Stomach (tissue), 19 donors: ENCODE measurements at places on chromosomes 12 and 14. TPM values are rescaled to one million over a fixed set of nuclear protein-coding genes. Genes with fewer than 3 reads are reported as not detected.

Gene SRGAP1
- 13.9 TPM for total RNA-seq

Gene PLBD1
- not detected for total RNA-seq

Gene GLS2
- total RNA-seq: not detected

Gene KRT2
- total RNA-seq: not detected

Gene ASCL1
- total RNA-seq: 0.29 TPM

Gene CBLN3
- 3.8 TPM for total RNA-seq

Gene GLT1D1
- not detected for total RNA-seq

Gene RAB15
- 20.3 TPM for total RNA-seq

Gene SMIM41
- total RNA-seq: 5.8 TPM

Gene FAM186B
- not detected for total RNA-seq

Gene C12orf56
- total RNA-seq: 1.7 TPM

Gene PRIMA1
- 7.8 TPM for total RNA-seq

Gene DUSP16
- total RNA-seq: 32.0 TPM

Gene LBHD2
- total RNA-seq: not detected

Gene JAG2
- 8.0 TPM for total RNA-seq

Gene PAPOLA
- total RNA-seq: 170 TPM

Gene GUCY2C
- total RNA-seq: 31.0 TPM

- H3K27me3 ChIP-seq: no peaks in the 10 kb centered on the region
- H3K36me3 ChIP-seq: no peaks in the 10 kb centered on the region
- H3K27ac ChIP-seq: no peak overlapping the region
- H3K4me1 ChIP-seq: no peaks in the 10 kb centered on the region
- no peak for DNase-seq
- H3K4me3 ChIP-seq: no peak overlapping the region
Observed at GRCh38 chr14:33590891-33591630, 359.8 kb downstream of the EGLN3 start.

GRCh38 chr12:13097491-13098011, 5.9 kb downstream of the GSG1 start:
- DNase-seq: no peak
- no peaks in the 10 kb centered on the region for H3K27me3 ChIP-seq
- peaks cover 49% of the 10 kb centered on the region for H3K4me1 ChIP-seq
- no peaks in the 10 kb centered on the region for H3K36me3 ChIP-seq

- no peaks in the 10 kb centered on the region for H3K36me3 ChIP-seq
- no peak overlapping the region for H3K27ac ChIP-seq
- no peak overlapping the region for H3K4me3 ChIP-seq
- peak; percentile 10 for DNase-seq
Observed at GRCh38 chr12:84994426-84994825, 41.7 kb downstream of the TSPAN19 start.

DNA sequence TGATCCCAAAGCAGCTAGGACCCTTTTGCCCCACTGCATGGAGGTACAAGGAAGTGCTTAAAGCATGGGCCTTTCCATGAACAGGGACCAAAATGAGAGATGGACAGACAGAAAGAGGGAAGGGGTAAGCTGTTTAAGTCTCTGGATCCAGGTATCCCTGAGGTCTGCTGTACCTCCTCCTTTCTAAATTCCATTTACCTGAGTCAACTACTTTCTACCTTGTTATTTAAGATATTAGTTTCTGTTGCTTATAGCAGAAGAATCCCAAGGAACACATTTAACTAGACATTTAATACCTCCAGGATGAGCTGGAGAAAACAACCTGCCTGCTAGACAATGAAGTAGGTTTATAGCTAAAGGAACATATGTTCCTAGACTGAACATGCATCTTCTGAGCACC, 157.6 kb upstream of the TMCC3 start:
- no peaks in the 10 kb centered on the region for H3K27me3 ChIP-seq
- DNase-seq: no peak
- H3K27ac ChIP-seq: no peak overlapping the region
- no peaks in the 10 kb centered on the region for H3K36me3 ChIP-seq
- no peak overlapping the region for H3K4me3 ChIP-seq
- no peaks in the 10 kb centered on the region for H3K4me1 ChIP-seq

- DNase-seq: peak; percentile 74
- no peaks in the 10 kb centered on the region for H3K36me3 ChIP-seq
- peaks cover 15% of the 10 kb centered on the region for H3K4me1 ChIP-seq
- H3K4me3 ChIP-seq: peak overlapping the region; percentile 72
- no peaks in the 10 kb centered on the region for H3K27me3 ChIP-seq
- H3K27ac ChIP-seq: peak overlapping the region; percentile 82
Observed at GRCh38 chr12:80936642-80937390, 918 bp downstream of the LIN7A start.

- no peaks in the 10 kb centered on the region for H3K36me3 ChIP-seq
- H3K4me1 ChIP-seq: no peaks in the 10 kb centered on the region
- DNase-seq: no peak
- no peaks in the 10 kb centered on the region for H3K27me3 ChIP-seq
- H3K4me3 ChIP-seq: no peak overlapping the region
Observed at GRCh38 chr14:103366741-103367140, 18.5 kb upstream of the MARK3 start.

DNA sequence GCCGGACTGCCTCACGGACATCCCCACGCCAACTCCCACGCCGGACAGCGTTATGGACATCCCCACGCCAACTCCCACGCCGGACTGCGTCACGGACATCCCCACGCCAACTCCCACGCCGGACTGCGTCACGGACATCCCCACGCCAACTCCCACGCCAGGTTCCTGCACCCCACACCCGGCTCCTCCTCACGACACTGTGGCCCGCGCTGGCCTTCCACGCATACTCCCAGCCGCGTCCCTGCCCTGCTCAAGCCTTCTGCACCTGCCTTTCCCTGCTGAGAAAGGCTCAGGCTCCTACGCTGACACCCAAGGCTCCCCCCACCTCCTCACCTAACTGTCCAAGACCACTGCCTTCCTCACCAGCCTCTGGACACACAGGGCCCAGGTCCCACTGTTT, 9.7 kb downstream of the CACNA2D4 start:
- H3K36me3 ChIP-seq: no peaks in the 10 kb centered on the region
- H3K4me3 ChIP-seq: no peak overlapping the region
- no peaks in the 10 kb centered on the region for H3K4me1 ChIP-seq
- no peak for DNase-seq

- no peaks in the 10 kb centered on the region for H3K27me3 ChIP-seq
- no peaks in the 10 kb centered on the region for H3K36me3 ChIP-seq
- peaks cover 54% of the 10 kb centered on the region for H3K4me1 ChIP-seq
- H3K27ac ChIP-seq: peak overlapping the region; percentile 97
- peak overlapping the region; percentile 88 for H3K4me3 ChIP-seq
- DNase-seq: no peak
Observed at GRCh38 chr14:74085047-74085637, 386 bp downstream of the LIN52 start.

GRCh38 chr14:105212541-105213300, 31.6 kb upstream of the NUDT14 start:
- H3K4me1 ChIP-seq: no peaks in the 10 kb centered on the region
- no peak overlapping the region for H3K4me3 ChIP-seq
- H3K27me3 ChIP-seq: no peaks in the 10 kb centered on the region
- H3K27ac ChIP-seq: no peak overlapping the region
- H3K36me3 ChIP-seq: peaks cover 24% of the 10 kb centered on the region

DNA sequence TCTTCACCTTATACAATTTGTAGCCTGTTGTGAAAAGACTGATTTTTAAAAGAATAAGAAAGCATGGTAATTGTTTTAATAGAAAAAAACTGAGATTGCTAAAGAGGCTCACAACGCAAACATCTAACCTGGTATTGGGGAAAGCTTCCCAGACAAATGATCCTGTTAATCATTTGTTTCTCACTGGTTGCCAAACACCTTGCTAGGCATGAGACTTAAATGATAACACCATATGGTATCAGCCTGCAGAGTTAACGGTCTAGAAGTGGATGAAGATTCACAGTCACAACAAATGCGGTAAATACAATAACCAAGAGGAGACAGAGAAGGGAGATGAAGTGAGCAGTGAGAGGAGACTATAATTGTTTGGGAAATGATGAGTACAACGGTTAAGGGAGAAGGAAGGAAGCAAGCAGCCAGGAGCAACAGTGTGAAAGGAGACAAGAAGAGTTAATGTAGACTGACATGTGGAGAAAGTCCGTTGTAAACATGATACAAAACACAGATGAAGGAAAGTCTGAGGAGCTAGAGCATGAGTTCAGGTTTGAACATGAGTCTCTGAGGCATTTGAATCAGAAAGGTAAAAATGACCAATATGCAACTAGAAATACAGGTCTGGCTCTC, 19.8 kb downstream of the GXYLT1 start:
- no peak overlapping the region for H3K4me3 ChIP-seq
- H3K36me3 ChIP-seq: no peaks in the 10 kb centered on the region
- DNase-seq: no peak
- H3K27ac ChIP-seq: no peak overlapping the region
- H3K4me1 ChIP-seq: peaks cover 37% of the 10 kb centered on the region

- no peaks in the 10 kb centered on the region for H3K27me3 ChIP-seq
- H3K27ac ChIP-seq: no peak overlapping the region
- DNase-seq: no peak
Observed at GRCh38 chr14:65015391-65015790, 28.7 kb downstream of the FNTB start.

GRCh38 chr14:55317542-55318306, 46.5 kb downstream of the FBXO34 start:
- no peaks in the 10 kb centered on the region for H3K27me3 ChIP-seq
- DNase-seq: no peak
- H3K36me3 ChIP-seq: no peaks in the 10 kb centered on the region

GRCh38 chr12:93376436-93377251, 1.1 kb upstream of the NUDT4 start:
- no peaks in the 10 kb centered on the region for H3K27me3 ChIP-seq
- H3K4me1 ChIP-seq: peaks cover 24% of the 10 kb centered on the region
- no peaks in the 10 kb centered on the region for H3K36me3 ChIP-seq
- H3K4me3 ChIP-seq: peak overlapping the region; percentile 79
- H3K27ac ChIP-seq: peak overlapping the region; percentile 98

GRCh38 chr12:52860102-52860823, 11.5 kb upstream of the KRT78 start:
- no peaks in the 10 kb centered on the region for H3K4me1 ChIP-seq
- no peak overlapping the region for H3K27ac ChIP-seq
- H3K27me3 ChIP-seq: no peaks in the 10 kb centered on the region
- no peaks in the 10 kb centered on the region for H3K36me3 ChIP-seq
- no peak for DNase-seq
- H3K4me3 ChIP-seq: no peak overlapping the region

DNA sequence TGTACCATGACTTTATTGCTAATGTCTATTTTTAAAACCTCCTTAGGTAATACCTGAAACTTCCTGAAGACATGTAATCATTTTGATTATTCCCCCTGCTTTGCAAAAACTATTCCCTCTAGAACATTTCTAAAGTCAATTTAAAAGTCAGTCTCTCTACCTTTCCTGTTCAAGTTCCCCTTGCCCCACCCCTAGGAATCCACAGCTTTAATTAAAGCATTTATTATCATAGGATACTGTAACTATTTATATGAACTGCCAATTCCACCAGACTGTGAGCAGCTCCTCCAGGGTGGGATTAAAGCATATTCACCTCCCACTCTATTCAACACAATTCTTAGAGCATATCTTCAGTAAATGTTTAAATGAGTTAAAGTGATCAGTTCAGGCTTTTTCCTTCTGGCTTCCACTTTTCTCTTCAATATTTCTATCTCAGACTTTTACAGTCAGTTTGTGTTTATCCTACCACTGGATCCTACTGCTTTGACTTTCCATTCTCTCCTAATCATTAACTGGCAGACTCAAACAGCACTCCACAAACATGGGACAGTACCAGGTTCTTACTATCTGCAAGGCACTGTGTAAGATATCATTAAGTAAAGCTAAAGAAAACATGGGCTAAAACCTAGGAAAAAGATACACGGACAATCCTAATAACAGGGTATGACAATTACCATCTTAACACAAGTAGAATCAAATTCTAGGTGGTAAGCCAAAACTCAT, 39.1 kb downstream of the PTPN21 start:
- H3K4me3 ChIP-seq: no peak overlapping the region
- peaks cover 25% of the 10 kb centered on the region for H3K36me3 ChIP-seq
- no peak overlapping the region for H3K27ac ChIP-seq
- no peaks in the 10 kb centered on the region for H3K27me3 ChIP-seq
- H3K4me1 ChIP-seq: peaks cover 26% of the 10 kb centered on the region
- no peak for DNase-seq

- DNase-seq: peak; percentile 91
- peak overlapping the region; percentile 72 for H3K27ac ChIP-seq
- H3K4me3 ChIP-seq: no peak overlapping the region
- H3K36me3 ChIP-seq: no peaks in the 10 kb centered on the region
- peaks cover 54% of the 10 kb centered on the region for H3K4me1 ChIP-seq
- no peaks in the 10 kb centered on the region for H3K27me3 ChIP-seq
Observed at GRCh38 chr14:55122440-55122986, 6.5 kb upstream of the LGALS3 start.

- H3K27ac ChIP-seq: no peak overlapping the region
- DNase-seq: no peak
- H3K27me3 ChIP-seq: no peaks in the 10 kb centered on the region
- no peak overlapping the region for H3K4me3 ChIP-seq
- H3K36me3 ChIP-seq: no peaks in the 10 kb centered on the region
- H3K4me1 ChIP-seq: peaks cover 7% of the 10 kb centered on the region
Observed at GRCh38 chr14:89444516-89445125, 27.6 kb upstream of the FOXN3 start.

DNA sequence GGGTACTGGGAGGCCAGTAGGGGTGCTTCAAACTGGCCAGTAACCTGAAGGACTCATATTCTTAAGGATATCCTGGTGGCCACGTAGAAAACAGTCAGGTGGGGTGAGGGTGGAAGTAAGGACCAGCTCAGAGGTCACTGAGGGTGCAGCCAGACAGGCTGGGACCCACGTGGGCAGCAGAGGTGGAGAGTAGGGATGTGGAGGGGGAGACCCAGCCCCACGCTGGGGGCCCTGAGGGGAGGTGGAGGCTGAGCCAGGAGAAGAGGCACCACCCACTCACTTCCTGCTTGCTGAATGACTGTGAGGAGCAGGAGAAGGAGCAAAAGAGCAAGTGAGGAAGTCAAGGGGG, 12.6 kb upstream of the SERPINA3 start:
- peaks cover 47% of the 10 kb centered on the region for H3K4me1 ChIP-seq
- no peak overlapping the region for H3K4me3 ChIP-seq
- H3K27me3 ChIP-seq: no peaks in the 10 kb centered on the region
- peak; percentile 57 for DNase-seq

GRCh38 chr14:105531088-105531893, 4.9 kb downstream of the TMEM121 start:
- H3K4me1 ChIP-seq: peaks cover 32% of the 10 kb centered on the region
- no peak overlapping the region for H3K27ac ChIP-seq
- no peak overlapping the region for H3K4me3 ChIP-seq
- H3K36me3 ChIP-seq: no peaks in the 10 kb centered on the region
- peaks cover 4% of the 10 kb centered on the region for H3K27me3 ChIP-seq
